ENCODE measurements at places on chromosomes 2 and 18.

GRCh38 chr2:55926974-55927373 is 3.4 kb upstream of the EFEMP1 start:
- DNase-seq: no peak

GRCh38 chr2:150468350-150468960 is 19.0 kb downstream of the RND3 start:
- no peak for DNase-seq

DNA sequence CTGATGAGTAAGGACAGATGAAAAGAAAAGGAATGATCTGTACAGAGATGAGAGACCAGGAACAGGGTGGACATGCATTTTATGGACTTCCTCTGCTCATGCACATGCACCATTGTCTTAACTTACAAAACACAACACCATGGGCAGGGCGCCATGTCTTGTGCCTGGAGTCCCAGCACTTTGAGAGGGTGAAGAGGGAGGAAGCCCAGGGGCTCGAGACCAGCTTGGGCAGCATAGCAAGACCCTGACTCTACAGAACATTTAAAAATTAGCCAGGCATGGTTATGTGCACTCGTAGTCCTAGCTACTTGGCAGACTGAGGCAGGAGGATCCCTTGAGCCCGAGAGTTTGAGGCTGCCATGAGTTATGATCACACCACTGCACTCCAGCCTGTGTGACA is 86.9 kb downstream of the ZFP36L2 start:
- DNase-seq: no peak

DNA sequence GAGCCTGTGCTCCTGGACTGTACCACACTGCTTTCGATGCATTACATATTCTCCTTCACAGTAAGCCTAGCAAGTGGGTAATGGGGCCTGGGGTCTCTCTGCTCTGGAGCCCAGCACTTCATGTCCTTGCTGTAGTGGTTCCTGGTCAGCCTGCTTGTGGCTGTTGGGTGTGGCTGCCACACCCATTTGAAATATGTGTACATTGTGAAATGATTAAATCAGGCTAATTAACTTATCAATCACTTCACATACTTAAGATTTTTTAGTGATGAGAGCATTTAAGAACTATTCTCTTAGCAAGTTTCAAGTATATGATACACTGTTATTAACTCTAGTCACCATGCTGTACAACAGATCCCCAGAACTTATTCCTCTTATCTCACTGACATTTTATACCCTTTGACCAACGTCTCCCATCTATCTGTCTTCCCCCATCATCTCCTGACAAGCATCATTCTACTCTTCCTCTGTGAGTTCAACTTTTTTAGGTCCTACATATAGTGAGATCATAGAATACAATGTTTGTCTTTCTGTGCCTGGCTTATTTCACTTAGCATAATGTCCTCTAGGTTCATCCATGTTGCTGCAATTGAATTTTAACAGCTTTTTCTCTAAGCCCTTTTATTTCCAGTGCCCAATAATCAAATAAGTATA is 92.1 kb downstream of the LYPD6 start:
- no peak for DNase-seq

DNA sequence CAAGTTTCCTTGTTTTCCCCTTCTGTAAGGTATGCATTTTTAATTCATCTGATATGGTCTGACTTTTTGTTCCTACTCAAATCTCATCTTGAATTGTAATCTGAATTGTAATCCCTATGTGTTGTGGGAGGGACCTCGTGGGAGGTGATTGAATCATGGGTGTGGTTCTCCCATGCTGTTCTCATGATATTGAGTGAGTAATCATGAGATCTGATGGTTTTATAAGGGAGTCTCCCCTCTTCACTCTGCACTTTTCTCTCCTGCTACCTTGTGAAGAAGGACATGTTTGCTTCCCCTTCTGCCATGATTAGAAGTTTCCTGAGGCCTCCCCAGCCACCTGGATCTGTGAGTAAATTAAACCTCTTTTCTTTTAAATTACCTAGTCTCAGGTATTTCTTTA is 476.1 kb downstream of the LPIN1 start:
- no peak for DNase-seq

DNA sequence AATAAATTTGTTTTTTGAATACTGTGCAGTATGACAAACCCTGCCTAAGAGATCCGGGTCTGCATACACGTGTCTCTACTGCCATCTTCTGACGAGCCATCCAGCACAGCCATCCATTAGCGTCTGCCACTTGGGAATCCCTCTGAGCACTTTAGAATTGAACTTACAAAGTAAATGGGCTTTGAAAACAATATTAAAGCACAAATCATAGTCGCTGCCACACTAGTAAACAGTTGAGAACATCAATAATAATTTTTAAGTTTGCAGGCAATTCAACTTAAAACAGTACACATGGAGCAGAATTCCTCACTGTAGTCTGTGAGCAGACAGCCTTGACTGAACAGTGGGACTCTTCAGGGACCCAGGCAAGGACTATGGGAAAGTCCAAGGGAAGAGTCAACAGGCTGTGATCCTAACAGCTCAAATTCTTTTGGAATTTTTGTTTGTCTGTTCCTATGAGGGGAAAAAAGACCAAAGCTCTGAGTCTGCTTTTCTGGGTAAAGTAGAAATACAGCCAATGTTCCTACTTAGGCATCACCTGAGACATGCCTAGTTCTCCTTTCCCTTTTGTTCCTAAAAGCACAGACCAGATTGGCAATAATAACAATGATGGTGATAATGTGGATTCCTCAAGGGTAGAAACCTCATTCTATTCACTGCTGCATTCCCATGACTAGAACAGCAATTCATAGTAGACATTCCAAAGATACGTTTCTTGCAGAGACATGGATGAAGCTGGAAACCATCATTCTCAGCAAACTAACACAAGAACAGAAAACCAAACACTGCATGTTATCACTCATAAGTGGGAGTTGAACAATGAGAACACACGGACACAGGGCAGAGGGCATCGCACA is 92.9 kb downstream of the MREG start:
- DNase-seq: peak; percentile 7

GRCh38 chr18:79512461-79513380 is 117.0 kb downstream of the NFATC1 start:
- DNase-seq: no peak
